Left hindlimb (tissue), 1 donor: ENCODE measurements at places on chromosomes 5 and 9.
A peak's percentile ranks its signal among the peaks of the same experiment; 100 is the strongest.

GRCh38 chr9:91992461-91993041, 42.5 kb upstream of the ROR2 start:
- peak; percentile 43 for DNase-seq

GRCh38 chr9:20753761-20754160, 69.7 kb downstream of the FOCAD start:
- no peak for DNase-seq

- DNase-seq, result no peak
Measured at GRCh38 chr5:176575066-176575465, 25.9 kb downstream of the CDHR2 start.

- DNase-seq, result no peak
Measured at GRCh38 chr9:98795295-98795955, 930 bp downstream of the ANKS6 start.

DNA sequence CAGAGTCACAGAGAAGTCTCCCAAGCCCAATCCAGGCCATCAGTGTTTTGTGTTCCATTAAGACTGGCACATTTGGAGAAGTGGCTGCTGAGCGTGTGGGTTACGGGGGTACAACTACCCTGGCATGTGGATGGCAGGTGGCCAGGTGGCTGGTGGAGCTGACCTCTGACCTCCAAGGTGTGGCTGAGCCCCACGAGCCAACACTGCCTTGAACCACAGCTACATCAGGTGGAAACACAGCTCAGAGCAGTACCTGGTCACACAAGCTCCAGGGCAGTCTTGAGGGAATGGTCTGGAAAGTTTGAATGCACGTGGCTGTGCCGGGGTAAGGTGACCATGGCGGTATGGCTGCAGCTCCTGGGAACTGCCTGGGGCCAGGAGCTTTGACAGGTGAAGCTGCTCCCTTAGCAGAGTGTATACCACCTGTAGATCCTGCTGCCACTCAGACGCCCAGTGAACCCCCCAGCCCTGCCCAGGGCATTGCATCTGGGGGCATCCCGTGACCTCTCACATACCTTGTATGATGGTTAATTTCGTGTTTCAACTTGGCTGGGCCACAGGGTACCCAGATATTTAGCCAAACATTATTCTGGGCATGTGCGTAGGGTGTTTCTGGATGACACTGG, 207.9 kb downstream of the GADD45G start:
- DNase-seq, result no peak

GRCh38 chr9:89339807-89340206, 21.5 kb downstream of the SECISBP2 start:
- no peak for DNase-seq

- peak; percentile 72 for DNase-seq
Measured at GRCh38 chr5:83927140-83927733, 206.6 kb upstream of the HAPLN1 start.

DNA sequence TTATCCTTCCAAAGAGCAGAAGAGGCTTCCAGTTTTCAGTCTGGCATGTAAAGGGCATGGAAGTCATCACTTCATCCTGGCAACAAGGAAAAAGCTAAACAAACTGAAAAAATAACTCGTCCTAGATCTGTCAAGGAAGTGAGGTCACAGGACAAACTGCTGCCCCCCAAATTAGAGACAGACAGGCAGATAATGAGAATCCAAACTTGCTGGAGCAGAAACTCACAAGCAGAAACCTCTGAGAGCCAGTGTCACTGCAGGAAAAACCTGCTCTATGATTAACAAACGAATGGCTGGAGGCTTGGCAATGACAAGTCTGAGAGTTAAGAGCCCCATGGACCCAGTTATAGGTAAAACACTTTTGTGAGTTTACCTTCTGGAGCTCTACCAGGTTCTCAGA, 18.9 kb upstream of the MLANA start:
- no peak for DNase-seq

DNA sequence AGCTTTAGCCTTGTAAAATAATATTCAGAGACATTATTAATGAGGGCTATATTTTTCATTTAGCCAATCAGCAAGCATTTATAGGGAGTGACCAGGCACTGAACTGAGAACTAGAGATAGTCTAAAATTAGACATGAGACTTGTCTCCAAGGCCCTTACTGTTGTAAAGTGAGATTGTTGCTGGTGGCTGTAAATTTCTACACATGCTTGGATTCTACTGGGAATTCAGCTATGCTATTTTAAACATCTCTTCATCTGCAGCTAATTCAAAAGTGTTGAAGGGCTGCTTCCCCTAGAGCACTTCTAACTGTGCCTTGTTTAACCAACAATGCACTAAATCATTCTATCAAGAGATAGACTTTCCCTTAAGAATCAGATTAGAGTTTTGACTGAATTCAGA, 67.4 kb downstream of the CHSY3 start:
- DNase-seq, result no peak

DNA sequence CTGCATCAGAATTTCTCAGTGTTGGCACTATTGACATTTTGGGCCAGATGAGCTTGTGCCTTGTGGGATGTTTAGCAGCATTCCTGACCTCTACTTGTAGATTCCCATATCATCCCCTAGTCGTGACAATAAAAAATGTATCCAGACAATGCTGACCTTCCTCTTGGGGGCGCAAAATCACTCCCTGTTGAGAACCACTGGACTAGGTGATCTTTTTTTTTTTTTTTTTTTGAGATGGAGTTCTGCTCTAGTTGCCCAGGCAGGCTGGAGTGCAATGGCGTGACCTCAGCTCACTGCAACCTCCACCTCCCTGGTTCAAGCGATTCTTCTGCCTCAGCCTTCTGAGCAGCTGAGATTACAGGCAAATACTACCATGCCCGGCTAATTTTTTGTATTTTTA, 22.6 kb downstream of the STXBP1 start:
- no peak for DNase-seq

- DNase-seq, result no peak
Measured at GRCh38 chr9:19136129-19136528, 8.8 kb upstream of the PLIN2 start.

- no peak for DNase-seq
Measured at GRCh38 chr9:78368236-78368635, 71.3 kb downstream of the PSAT1 start.

DNA sequence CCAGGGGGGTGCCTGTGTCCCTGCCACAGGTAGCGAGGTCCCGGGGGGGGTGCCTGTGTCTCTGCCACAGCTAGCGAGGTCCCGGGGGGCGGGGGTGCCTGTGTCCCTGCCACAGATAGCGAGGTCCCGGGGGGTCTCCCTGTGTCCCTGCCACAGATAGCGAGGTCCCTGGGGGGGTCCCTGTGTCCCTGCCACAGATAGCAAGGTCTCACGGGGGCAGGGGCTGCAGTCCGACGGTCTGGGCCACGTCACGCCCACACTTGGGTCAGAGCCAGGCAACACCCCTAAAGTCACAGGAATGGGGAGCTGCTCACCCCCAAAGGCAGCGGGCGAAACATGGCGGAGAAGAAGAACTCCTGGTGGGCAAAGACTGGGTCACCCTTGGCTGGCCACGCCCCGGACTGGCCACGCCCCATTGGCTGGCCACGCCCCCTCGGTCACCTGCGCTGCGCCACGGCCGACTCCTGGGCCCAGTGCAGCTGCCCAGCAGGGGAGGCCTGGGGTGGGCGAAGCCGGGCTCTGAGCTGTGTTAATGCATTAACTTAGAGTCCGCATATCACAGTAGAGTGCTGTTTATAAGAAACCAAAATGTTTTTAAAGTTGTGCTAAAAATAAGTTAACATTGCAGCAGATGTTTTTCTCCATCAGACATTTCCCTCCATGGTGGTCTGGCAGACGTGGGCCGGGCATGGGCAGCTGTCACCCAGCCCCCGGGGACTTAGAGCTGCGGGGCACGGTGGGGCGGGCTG, 7.0 kb downstream of the NOXA1 start:
- DNase-seq, result peak; percentile 34

DNA sequence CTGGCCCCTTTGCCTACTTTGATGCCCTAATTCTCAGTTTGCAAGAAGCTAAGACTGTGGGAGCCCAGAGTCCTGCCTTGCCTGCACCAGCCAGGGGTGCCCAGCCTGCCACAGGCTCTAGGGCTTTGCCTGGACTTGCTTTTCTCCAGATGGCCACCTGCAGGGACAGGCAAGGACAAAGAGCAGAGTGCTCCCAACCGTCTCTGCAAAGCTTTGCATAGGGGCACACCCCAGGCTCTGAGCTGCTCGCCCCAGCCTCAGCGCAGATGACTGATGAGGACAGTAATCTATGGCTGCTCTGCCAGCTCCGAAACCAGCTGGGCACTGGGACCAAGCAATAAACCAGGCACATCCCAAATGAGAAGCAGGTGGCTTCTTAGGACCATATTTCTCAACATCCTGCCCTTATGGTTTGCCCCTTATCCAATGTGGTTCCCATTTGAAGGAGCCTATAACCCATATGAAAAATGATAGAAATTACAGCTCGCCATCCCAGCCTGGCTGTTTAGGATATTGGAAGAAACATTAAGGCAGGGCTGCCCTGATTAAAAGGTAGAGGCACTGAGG, 25.4 kb upstream of the TCF7 start:
- DNase-seq, result no peak

GRCh38 chr5:111537141-111538024, 25.0 kb upstream of the STARD4 start:
- DNase-seq, result no peak

- DNase-seq, result peak; percentile 69
Measured at GRCh38 chr9:137077010-137077747, at the start of gene UAP1L1. TSS of gene UAP1L1 (plus strand) at chr9:137077517. CDS start at chr9:137077533, 16 bp downstream.

- DNase-seq, result no peak
Measured at GRCh38 chr5:40575921-40576320, 103.8 kb upstream of the PTGER4 start.

GRCh38 chr5:1765141-1765879, 34.3 kb downstream of the MRPL36 start:
- DNase-seq, result no peak

- no peak for DNase-seq
Measured at GRCh38 chr9:123417289-123418051, 61.5 kb downstream of the CRB2 start.

DNA sequence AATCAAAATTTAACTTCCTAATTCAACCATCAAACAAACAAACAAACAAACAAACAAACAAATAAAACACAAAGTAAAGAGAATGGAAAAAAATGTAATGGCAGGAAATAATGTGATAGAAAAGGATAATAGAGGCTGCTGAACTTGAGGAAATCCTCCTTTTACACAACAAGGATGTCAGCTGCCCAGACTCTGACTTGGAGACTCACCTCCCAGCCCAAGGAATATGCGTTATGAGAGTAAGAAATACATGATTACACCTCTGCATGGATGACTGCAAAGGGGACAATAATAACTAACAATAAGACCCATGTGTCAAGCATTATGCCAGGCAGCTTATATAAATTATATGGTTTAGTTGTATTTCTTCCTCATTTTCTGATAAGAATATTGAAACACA, 46.6 kb upstream of the JAK2 start:
- DNase-seq, result no peak

GRCh38 chr5:62144401-62145022, 161.5 kb upstream of the KIF2A start:
- DNase-seq, result no peak

GRCh38 chr5:4627131-4627530, 513.0 kb upstream of the ADAMTS16 start:
- DNase-seq, result no peak

GRCh38 chr5:36181774-36182173, 29.9 kb downstream of the SKP2 start:
- no peak for DNase-seq

DNA sequence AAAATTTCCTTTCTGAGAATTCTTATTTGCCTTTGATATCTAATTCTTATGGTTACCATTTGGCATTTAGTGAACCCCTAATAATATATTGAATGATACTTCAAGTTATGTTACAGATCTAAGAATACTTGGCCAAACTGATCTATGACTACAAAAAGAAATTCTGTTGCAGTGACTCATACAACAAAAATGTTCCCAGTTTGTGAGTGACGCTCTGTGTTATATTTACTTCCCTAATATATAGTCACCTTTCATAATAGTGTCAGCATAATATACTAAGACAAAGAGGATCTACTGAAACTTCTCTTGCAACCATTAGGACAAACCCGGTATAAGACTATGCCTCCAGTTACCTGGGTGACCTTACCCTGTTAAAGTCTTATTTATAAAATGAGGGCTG, 216.9 kb upstream of the TLX3 start:
- no peak for DNase-seq

DNA sequence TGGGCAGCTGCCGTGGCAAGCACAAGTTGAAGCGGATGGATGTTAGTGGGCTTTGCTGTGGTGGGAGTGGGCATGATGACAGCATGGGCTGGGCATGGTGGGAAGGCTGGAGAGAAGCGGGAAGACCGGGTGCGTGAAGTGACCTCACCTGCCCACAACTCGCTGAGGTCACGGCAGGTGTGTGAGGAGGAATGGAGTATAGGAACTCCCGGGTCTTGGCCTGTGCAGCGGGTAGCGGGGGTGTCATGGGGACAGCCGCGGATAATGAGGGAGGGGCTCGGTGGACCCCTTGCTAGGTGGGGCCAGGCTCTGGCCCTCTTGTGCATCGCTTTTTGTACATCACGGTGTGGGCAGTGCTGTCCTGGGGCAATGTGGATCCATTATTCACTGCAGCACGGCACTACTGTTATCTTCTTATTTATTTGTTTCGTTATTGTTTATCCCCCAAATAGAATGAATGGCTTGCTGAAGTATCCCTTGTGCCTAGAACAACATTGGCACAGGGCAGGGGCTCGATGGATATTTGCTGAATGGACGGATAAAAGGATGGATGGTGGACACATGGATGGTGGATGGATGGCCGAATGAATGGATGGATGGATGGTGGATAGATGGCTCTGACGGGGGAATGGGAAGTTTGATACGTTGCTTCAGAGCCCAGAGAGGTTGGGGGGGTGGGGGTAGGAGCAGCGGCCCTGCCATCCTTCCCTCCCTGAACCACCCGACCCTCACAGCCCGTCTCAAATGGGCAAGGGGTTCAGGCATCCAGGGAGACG, 14.6 kb downstream of the PROP1 start:
- DNase-seq, result no peak

DNA sequence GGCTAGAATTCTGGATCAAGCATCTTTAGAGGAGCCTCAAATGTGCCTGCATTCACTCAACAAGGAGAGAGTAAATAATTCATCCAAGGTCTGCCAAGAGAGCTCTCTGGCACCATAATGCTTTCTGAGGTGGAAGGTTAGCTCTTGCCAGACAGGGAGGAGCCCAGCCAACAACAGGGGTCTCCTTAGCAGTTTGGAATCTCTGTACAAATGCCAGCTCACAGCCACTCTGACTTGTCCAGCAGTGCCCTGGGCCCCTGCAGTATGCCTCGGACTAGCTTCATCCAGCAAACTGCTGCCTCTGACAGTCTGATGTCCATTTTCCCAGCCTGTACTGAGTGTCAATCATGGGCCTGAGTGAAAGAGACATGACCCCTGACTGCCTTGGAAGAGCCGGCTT, 127.2 kb upstream of the SLC44A1 start:
- no peak for DNase-seq

GRCh38 chr5:93246090-93246855, 334.7 kb downstream of the NR2F1-AS1 start:
- DNase-seq, result peak; percentile 80

- DNase-seq, result no peak
Measured at GRCh38 chr5:122138356-122138755, 9.0 kb downstream of the ZNF474 start.
